NCI-H1092 (cell line): ENCODE measurements at places on chromosomes 13 and 19.
A peak's percentile ranks its signal among the peaks of the same experiment; 100 is the strongest.

DNA sequence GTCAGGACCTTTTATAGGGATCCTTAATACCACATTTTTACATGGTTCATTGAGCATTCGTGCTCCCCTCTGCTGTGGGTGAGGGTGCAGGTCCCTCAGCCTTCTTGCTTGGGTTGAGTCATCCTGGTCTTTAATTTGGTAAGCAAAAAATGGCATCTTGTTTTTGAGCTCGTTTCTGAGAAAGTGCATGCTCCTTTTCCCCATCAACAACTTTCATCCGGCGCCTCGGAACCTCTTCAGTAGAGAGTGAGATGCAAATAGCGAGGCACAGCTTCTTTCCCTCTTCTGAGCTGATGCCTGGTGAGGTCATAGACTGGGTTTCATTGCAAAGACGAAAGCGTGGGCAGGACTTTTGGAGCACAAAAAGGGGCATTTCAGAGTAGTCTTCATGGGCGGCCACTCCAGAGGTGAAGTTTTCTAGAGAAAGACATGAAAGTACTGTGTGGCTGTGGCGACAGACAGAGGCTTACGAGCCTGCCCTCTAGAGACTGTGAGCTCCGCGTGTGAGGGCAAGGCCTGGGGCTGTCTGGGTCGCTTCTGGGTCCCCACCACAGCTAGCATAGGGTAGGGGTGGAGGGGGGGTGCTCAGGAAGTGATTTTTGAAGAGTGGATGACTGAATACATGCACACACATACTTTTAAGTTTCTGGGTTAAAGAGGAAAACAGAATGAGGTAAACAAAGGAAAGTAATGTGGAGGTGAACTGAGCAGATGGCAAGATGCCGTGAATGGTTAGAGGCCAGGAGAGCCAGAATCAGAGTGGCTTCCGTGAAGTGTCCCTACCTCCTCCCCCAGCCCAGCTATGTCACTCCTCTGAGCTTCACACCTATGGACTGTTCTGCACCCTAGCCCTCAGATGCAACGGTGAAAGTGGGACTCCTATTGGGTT is 44.3 kb downstream of the BBC3 start:
- no peak for DNase-seq

- no peak for DNase-seq
Measured at GRCh38 chr13:39682310-39682709, 26.8 kb downstream of the COG6 start.

GRCh38 chr13:98761986-98762616 is 9.6 kb upstream of the SLC15A1 start:
- DNase-seq = no peak

DNA sequence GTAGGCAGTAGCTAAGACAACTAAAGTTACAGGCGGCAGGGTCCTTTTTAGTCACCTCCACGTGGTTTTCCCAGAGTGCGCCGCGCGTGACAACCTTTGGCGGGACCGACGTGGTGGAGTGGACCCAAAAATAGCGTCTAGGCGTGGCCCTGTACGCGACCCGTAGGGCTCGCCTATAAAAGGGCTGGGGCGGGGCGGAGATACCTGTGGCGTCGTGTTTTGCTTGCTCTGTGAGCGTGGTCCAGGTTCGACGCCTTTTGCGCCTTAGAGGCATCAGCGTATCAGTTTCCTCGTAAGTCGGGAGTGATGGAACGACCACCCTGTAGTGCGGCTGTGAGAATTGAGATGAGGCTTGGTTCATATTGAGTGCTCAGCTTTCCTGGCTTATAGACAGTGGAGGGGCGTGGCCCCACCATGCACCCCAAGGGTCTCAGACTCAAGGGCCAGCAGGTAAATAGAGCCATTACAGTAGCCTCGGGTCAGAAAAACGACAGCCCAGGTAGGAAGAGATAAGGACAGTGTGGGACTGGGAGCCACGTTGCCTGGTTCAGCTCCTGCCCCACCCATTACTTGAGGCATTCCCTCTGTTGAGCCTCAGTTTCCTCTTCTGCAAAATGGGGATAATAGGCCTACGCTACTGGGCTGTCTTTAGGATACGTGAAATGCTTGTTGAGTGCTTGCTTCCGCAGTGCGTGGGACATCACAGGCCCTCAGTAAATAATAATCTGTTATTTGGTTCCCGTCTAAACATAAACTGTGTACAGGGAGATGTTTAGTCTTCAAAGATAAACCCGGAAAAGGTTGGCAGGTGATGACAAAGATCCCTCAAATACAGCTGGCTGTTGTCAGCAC is 693 bp upstream of the TMED1 start:
- peak; percentile 87 for DNase-seq

- no peak for DNase-seq
Measured at GRCh38 chr13:91596842-91597241, 198.4 kb downstream of the GPC5 start.

- no peak for DNase-seq
Measured at GRCh38 chr13:40813667-40814454, 24.4 kb downstream of the SLC25A15 start.

- DNase-seq = no peak
Measured at GRCh38 chr13:25118378-25118905, 22.5 kb downstream of the PABPC3 start.

DNA sequence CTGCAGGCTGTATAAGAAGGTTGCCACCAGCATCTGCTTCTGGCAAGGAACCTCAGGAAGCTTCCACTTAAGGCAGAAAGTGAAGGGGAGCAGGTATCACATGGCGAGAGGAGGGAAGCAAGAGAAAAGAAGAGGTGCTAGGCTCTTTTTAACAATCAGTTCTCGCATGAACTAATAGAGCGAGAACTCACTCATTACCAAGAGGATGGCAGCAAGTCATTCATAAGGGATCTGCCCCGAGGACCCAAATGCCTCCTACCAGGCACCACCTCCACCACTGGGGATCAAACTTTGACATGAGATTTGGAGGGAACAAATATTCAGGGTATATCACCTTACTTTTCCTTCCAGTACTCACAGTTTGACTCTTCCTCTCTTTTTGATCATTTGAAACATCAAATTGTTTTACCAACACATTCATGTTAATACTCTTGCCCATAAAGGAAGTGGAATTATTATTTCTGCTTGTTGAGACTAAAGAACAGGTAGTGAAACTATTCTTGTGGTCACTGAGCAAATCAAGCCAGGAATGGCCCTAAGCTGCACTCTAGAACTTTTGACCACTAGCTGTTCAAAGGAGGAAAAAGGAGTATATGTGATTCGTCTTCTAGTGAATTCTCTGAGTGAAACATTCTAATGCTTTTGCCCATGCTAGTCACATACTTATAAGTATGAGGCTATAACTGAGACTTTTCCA is 45.0 kb downstream of the LACC1 start:
- DNase-seq = no peak

DNA sequence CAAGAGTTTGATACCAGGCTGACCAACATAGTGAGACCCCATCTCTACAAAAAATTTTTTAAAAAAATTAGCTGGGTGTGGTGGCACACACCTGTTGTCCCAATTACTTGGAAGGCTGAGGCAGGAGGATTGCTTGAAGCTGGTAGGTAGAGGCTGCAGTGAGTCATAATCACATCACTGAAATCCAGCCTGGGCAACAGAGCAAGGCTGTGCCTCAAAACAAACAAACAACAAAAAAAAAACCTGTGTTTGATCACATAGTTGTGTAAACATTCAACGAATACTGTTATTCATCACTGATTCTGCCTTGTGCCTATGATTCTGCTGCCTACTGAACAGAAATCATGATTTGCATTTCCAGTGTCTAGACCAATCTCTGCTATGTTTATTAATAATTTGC is 134.0 kb downstream of the TBC1D4 start:
- no peak for DNase-seq

DNA sequence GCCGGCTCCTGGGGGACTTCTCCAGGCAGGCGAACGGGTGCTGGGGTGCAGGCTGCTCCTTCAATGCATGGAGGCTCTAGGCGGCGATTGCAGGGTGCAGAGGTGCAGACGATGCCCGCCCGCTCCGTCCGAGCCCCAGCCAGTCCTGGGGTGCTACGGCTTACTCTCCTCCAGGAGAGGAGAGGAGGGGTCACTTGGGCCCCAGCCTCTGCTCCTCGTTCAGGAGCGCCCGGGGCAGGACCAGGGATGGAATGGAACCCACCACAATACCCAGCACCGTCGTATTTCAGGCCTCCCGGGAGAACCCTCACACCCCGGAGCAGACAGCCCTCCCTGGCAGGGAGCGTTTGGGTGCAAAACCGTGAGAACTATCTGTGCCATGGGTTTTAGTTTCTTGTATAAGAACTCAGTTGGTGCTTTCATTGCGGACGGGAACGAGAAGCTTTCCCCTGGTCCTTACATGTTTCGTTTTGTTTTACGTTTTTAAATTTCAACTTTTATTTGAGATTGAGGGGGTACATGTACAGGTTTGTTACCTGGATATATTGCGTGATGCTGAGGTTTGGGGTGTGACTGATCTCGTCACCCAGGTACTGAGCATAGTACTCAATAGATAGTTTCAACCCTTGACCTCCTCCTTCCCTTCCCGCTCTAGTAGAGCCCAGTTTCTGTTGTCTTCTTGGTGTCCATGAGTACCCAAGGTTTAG is 46.8 kb downstream of the ARHGEF18 start:
- DNase-seq = no peak

- DNase-seq = no peak
Measured at GRCh38 chr13:47121092-47121763, 224.4 kb upstream of the HTR2A start.

DNA sequence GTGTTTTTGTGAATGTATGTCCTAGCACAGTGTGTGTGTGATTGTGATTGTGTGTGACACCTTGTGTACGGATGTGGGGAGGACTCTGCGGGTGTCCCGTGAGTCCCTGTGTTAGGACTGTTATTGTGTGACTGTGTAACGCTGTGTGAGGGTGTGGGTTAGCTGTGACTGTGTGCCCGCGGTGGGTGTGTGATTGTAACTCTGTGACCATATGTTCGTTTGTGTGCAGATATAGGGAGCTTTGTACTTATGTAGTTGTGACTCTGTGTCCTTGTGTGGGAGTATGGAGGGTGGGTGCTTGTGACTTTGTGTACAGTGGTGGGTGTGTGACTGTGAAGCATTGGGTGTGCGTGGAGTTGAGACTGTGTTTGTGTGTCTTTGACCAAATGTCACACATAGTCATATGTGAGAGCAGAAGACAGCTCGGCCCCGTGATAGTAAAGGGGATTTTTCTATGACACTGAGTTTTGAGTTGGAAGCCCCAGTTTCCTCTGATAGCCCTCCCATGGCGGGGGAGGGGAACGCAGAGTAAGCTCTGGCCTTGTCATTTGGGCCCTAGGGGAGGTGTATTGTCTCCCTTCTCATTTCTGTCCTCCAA is 949 bp upstream of the ZNF260 start:
- DNase-seq = no peak

GRCh38 chr13:74794147-74794546 is 659.9 kb upstream of the KLF12 start:
- DNase-seq = no peak

DNA sequence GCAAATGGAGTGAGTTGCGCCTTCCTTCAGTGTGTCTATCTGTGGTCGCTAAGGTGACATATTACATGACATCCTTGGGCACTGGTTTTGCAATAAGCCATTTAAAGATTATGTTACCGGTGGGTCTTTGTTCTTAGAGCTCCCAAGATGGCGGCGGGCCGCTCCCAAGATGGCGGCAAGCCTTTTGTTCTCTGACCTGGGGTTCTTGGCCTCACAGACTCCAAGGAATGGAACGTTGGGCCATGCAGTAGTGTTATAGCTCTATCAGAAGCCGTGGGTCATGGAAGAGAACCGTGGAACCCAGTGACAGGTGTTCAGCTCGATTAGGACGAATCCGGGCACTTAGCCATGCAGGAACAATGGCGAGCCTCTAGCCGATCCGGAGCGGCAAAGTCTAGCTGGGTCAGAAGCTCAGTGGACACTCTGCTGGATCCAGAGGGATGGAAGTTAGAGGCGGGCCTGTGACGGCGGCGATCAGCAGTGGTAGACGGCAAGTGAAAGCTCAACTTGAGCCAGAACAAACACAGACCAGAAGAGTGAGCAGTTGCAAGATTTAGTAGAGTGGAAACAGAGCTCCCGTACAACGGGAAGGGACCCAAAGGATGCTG is 188.6 kb downstream of the TEX29 start:
- peak; percentile 85 for DNase-seq

- no peak for DNase-seq
Measured at GRCh38 chr19:35106898-35107541, 8.6 kb upstream of the FXYD3 start.

DNA sequence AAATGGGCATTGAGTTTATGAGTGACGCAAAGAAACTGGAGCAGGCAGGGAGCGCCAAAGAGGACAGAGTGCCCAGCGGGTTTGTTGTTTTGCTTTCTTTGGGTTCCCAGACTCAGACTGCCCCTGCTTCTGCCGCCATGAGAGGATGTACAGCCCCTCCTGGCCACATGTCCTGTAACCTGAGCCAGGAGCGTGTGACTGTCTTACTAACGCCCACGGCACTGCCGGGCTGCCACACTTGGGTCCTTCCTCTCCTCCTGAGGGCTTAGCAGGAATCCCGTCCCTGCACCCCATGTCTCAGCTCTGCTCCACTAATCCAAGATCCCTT is 80.5 kb downstream of the GPR12 start:
- no peak for DNase-seq

GRCh38 chr13:77595166-77595810 is 59.8 kb downstream of the SCEL start:
- DNase-seq = no peak

DNA sequence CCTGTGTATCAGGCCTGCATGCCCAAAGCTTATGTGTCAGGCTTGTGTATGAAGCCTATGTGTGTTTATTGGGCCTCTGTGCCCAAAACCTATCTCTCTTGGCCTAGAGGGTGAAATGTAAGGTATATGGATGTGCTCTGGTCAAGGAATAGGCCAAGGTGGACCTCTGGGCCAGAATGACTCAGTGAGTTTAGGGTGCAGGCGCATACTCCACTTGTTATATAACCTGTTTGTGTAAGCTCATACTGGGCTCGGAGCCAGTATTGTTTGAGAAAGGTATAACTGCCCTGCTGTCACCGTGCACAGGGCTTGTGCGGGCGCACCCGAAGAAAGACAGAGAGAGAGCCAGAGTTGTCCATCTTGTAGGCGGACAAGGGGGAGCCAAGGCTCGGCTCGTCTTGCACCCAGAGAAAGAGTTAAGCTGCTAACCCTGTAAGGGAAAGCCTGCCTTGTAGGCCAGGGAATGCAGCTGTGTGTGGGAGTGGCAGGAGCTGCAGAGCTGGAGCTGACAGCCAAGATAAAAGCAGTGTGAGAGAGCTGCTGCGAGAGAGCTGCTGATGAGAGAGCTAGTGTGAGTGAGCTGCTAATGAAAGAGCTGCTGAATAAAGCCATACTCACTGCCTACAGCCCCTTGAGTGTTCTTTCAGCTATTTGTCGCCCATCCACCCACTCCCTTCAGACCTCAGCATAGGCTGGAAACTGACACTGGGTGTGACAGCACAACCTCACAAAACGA is 43.4 kb upstream of the N4BP2L1 start:
- DNase-seq = no peak

DNA sequence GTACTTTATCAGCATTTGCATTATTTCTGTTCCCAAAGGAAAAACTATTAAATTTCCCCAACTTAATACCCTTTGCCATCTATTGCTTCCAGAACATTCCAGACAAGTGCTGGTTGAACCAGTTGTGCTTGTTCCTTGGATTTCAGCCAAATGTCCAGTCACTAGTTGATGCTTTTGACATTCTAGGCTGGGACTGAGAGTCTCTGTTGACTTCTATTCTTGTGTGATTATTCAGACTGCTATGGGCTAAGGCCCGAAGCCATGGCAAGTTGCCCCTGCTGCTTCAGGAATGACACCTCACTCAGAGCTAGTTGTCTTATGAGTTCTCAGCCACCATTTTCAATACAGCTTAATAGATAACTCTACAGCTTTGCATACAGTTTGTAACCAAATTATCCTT is 458.1 kb upstream of the ARGLU1 start:
- no peak for DNase-seq

GRCh38 chr13:85266771-85267170 is 532.4 kb downstream of the SLITRK6 start:
- DNase-seq = no peak
